ENCODE measurements at places on chromosomes 3 and 15. TPM values are rescaled to one million over a fixed set of nuclear protein-coding genes. Genes with fewer than 3 reads are reported as not detected.

NOX5 gene
- not detected for total RNA-seq

CCDC13 gene
- 1.2 TPM for total RNA-seq

PCSK6 gene
- total RNA-seq: not detected

GPR160 gene
- 0.15 TPM for total RNA-seq

KCNMB3 gene
- total RNA-seq: 0.34 TPM

GPR171 gene
- total RNA-seq: not detected

LMAN1L gene
- not detected for total RNA-seq

PARP15 gene
- under 0.01 TPM for total RNA-seq

MOBP gene
- not detected for total RNA-seq

FBXL22 gene
- total RNA-seq: 0.15 TPM

SLC15A2 gene
- total RNA-seq: 0.17 TPM

Data from bronchus fibroblast of lung (primary cell).